DMS 273 treated with DMSO at 0.1 percent for 48 hours (cell line): ENCODE measurements at places on chromosomes 7 and 10.
A peak's percentile ranks its signal among the peaks of the same experiment; 100 is the strongest.

DNA sequence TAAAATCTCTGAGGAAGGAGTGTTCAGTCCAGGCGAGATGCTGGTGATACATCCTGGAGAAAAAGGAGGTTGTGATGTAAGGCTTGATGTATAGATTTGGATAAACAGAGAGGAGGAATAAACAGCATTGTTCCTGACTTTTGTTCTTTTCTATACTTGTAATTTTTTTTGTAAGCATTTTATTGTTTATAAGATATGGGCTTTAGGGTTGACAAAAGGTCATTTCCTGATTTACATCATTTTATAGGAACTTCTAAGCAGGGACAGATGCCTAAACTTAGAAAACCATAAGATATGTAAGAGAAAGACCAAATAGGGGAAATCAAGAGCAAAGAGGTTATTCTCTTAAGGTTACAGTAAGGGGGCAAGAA is 16.7 kb upstream of the SLC26A4 start:
- no peak for DNase-seq

- DNase-seq, result no peak
Observed at GRCh38 chr7:128924707-128925588, 12.8 kb upstream of the IRF5 start.

DNA sequence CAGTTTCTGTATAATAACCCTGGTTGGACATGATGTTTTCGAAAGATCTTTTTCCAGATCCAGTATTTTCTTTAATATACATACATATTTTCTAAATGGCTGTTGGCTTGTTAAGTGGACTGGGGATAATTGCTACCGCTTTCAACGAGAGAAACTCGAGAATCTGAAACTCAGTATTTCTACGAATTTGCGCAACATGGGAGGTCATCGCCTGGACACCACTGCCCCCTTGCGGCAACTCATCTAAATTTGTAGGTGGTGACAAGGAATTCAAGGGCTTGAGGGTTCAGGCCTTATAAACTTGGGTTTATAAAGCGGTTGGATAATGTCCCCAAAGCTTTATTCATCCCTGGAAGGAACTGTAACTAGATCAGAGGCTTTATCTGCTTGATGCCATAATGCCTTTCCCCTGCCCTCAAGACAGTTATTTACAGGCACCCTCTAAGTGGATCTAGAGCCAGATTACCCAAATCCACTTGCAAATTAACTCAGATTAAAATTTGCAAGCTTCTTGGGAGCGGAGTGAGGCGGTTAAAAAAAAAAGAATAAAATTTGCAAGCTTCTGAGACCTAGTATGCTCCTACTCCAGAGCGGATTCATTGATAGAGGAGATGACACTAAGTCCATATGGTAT is 21.3 kb upstream of the KCNK18 start:
- peak; percentile 9 for DNase-seq

- no peak for DNase-seq
Observed at GRCh38 chr10:594584-595270, 94.7 kb downstream of the DIP2C start.
